ENCODE measurements at places on chromosomes 11 and 22.

GRCh38 chr11:1499899-1500298 is 13.3 kb upstream of the MOB2 start:
- DNase-seq = no peak

GRCh38 chr11:127574478-127574877 is 573.9 kb upstream of the KIRREL3 start:
- DNase-seq = no peak

- no peak for DNase-seq
Observed at GRCh38 chr11:8729837-8730696, 47.5 kb downstream of the RPL27A start.

GRCh38 chr22:28967969-28968368 is 84.6 kb downstream of the ZNRF3 start:
- no peak for DNase-seq

GRCh38 chr11:57347336-57347735 is 9.2 kb downstream of the P2RX3 start:
- no peak for DNase-seq

DNA sequence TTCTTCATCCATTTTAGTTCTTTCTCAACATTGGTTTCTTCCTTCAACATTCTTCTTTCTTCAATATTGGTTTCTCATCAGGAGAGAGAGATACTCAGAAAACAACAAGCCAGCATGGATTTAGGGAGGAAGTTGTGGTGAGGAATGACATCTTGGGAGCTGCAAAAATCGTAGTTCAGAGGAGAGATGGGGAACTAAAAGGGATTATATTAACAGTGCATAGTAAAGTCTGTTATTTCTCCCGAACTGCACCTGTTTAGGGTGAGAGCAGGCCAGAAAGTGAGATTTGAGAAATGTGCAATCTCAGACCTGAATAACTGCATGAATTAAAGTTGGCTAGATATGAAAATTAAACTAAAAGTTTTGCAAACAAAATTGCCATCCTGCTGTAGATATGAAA is 94.5 kb downstream of the CASP12 start:
- DNase-seq = no peak

Data from HTR-8/SVneo (cell line).